ENCODE measurements at places on chromosomes 11 and 22.

- DNase-seq = no peak
Observed at GRCh38 chr11:17612221-17613188, 65.4 kb downstream of the OTOG start.

DNA sequence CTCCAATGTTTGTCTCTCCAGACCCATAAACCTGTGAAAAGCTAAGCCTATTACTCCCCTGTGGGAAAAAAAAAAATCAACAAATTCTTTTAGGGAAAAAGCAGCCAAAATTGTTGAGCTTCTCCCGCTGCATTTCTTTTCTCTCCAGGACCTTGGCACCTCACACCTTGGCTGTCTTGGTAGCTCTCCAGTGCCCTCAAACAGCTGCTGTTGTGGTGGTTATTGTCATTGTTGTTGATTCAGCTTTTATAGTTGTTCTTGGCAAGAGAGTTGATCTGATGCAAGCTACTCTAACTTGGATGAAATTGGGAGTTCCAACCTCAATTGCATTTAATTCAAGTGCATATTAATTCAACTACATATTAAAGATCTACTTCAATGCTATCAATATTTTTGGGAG is 516.9 kb upstream of the LARGE1 start:
- DNase-seq = no peak

GRCh38 chr11:130817330-130817944 is 98.8 kb downstream of the SNX19 start:
- DNase-seq = no peak

DNA sequence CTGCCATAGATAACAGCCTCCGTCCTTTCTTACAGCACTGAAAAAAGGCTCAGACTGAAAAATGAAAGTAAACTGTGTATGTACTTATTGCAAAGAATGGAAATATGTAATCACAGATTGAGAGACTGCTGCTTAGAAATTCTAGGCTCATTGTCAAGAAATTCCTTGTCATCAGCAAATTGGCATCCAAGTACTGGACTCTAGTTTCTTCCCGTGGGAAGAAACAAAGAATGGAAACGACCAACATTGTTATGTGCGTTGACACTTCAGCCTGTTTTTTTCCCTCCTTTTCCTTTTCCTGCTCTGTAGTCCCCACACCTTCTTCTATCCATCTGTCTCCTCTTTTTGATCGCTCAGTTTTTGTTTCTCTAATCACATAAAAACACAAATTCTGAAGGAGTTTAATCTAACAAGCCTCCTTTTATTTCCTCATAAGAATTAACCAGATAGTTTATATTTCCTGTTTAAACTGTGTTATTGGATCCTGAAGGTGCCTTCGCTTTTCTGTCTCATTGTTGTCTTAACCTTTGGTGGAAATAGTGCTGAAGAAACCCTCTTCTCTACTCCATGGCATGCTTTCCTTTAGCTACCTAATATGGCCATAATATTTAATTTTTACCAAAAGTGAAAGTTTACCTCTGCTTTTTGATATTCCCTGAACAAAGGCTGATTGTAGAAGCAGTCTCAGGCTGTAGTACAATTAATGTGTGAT is 20.0 kb upstream of the CASP12 start:
- peak; percentile 12 for DNase-seq

DNA sequence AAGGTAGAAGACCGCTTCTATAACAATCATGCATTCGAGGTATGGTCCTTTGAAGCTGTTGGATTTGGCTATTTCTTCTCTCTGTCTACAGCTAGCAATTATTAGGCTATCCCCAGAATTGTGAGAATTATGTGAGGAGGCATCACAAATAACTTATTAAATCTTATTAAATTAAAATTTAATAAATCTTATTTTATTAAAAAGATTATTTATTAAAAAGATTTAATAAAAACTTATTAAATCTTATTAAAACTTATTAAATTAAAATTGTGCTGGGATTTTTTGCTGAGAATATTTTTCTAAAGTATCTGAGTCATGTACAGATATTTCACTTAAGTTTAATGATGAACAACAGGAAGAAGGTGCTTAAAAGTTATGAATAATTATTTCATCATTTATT is 7.7 kb downstream of the SPA17 start:
- DNase-seq = no peak

DNA sequence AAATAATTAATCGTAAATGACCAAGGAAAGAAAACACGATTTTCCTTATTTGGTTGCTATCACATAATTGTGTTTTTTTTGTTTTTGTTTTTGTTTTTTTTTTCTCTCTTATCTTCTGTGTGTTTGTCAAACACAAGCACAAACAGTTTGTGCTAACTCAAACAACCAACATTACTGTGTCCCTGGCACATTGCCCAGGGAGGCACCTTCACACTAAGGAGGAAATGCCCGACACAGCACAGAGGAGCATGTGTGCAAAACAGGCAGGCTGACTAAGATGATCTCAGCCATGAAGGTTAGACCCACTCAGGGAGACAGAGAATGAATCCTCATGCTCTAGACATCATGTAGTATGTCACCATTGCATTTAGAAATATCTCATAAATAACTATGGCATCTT is 130.1 kb downstream of the SOX6 start:
- DNase-seq = peak; percentile 14

GRCh38 chr11:118917481-118918127 is 8.1 kb downstream of the BCL9L start:
- DNase-seq = peak; percentile 77

Measured in hematopoietic multipotent progenitor cell treated with erythropoietin and hydrocortisone succinate and interleukin-3 and kit ligand, for 6 days (in vitro differentiated cells).